CD4-positive, CD25-positive, alpha-beta regulatory T cell (primary cell): ENCODE measurements at places on chromosomes 4 and X. TPM values are rescaled to one million over a fixed set of nuclear protein-coding genes. Genes with fewer than 3 reads are reported as not detected.

DNA sequence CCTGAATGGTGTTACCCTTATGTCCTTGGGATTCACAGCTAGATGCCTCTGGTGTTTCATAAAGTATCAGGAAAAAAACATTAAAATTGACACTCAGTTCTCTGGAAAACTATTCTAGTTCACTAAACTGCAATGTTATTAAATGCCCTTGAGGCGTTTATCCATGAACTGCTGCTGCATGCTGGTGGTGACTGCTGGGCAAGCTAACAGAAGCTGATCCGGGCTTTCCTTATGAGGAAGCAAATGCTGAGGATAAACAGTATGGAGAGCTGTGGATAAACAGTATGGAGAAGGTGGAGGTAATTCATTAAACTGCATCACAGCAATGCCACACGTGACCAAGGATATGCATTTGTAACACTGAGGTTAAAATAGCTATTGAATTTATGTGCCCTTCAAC is 227.0 kb downstream of the NR3C2 start:
- H3K4me3 ChIP-seq: no peak overlapping the region
- no peaks in the 10 kb centered on the region for H3K27me3 ChIP-seq
- H3K4me1 ChIP-seq: peaks cover 11% of the 10 kb centered on the region
- H3K27ac ChIP-seq: no peak overlapping the region

GRCh38 chrX:70033348-70034051 is 16.2 kb downstream of the AWAT2 start:
- peak; percentile 44 for DNase-seq
- no peaks in the 10 kb centered on the region for H3K4me1 ChIP-seq
- no peaks in the 10 kb centered on the region for H3K27me3 ChIP-seq
- no peaks in the 10 kb centered on the region for H3K36me3 ChIP-seq
- H3K4me3 ChIP-seq: no peak overlapping the region

GRCh38 chrX:132294776-132295495 is 75.7 kb upstream of the RAP2C start:
- H3K4me1 ChIP-seq: no peaks in the 10 kb centered on the region
- H3K36me3 ChIP-seq: no peaks in the 10 kb centered on the region
- no peak for DNase-seq
- H3K4me3 ChIP-seq: no peak overlapping the region
- no peaks in the 10 kb centered on the region for H3K27me3 ChIP-seq

DNA sequence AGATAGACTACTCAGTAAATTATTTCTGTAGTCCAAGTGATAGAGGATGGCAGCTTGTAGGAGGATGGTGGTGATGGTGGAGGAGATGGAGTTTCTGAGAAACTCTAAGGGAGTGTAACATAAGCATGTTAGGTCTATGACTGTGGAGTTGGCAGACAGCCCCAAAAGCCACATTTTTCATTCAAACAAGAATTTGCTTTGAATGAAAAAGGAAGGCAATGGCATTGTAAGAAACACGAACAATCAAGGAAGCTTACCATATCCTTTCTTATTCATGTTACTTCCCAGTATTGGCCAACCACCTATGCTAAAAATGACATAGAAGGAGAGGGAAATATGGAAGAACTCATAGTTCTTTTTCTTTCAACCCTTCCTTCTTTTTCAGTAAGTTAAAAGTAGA is 18.7 kb upstream of the SEC24B start:
- H3K4me3 ChIP-seq: no peak overlapping the region
- H3K27me3 ChIP-seq: no peaks in the 10 kb centered on the region
- no peak for DNase-seq
- H3K4me1 ChIP-seq: no peaks in the 10 kb centered on the region
- H3K36me3 ChIP-seq: no peaks in the 10 kb centered on the region
- no peak overlapping the region for H3K27ac ChIP-seq

Gene CTAG1A
- not detected for total RNA-seq

DNA sequence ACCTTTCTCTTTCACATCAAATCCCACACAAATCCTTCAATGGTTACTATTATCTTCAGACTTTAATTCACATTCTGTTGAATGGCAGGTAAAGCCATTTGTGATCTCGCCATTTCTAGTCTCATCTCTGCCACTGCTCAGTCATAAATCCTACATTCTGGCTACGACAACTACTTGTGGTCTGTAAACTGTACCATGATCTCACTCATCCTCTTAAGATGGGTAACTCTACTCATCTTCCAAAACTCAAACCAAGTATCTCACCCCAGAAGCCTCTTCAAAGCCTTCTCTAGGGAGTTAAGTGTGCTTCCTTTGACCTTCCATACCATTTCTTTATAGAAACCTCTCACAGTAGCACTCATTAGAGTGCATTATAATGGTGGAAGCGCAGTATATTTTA is 101.8 kb downstream of the NEK1 start:
- no peaks in the 10 kb centered on the region for H3K4me1 ChIP-seq
- no peak overlapping the region for H3K27ac ChIP-seq
- DNase-seq: no peak
- H3K27me3 ChIP-seq: no peaks in the 10 kb centered on the region
- H3K4me3 ChIP-seq: no peak overlapping the region
- peaks cover 13% of the 10 kb centered on the region for H3K36me3 ChIP-seq
